Motor neuron (in vitro differentiated cells): ENCODE measurements at places on chromosomes 7 and 10. TPM values are rescaled to one million over a fixed set of nuclear protein-coding genes. Genes with fewer than 3 reads are reported as not detected.

MCMBP gene
- total RNA-seq: 29.7 and 32.1 TPM in 2 replicates

CYP3A4 gene
- total RNA-seq: 0.15 TPM in 1 of 2 replicates, not detected in the other

CCL24 gene
- not detected in 2 replicates for total RNA-seq

TAS2R3 gene
- 2.1 and 2.9 TPM in 2 replicates for total RNA-seq

UTF1 gene
- 0.38 TPM in 1 of 2 replicates, not detected in the other for total RNA-seq

GTF2IRD1 gene
- 25.2 and 35.0 TPM in 2 replicates for total RNA-seq

FFAR4 gene
- 0.14 and 0.17 TPM in 2 replicates for total RNA-seq

VIPR2 gene
- 0.15 and 0.81 TPM in 2 replicates for total RNA-seq

NACAD gene
- 4.7 and 5.2 TPM in 2 replicates for total RNA-seq

ASB4 gene
- total RNA-seq: 0.57 and 0.59 TPM in 2 replicates

SPDYE6 gene
- total RNA-seq: 0.36 and 0.38 TPM in 2 replicates

MYPN gene
- total RNA-seq: 0.10 and 0.11 TPM in 2 replicates
